ENCODE measurements at places on chromosomes 2 and 18.

GRCh38 chr2:239298116-239298804 is 102.6 kb downstream of the HDAC4 start:
- DNase-seq: no peak

- no peak for DNase-seq
Measured at GRCh38 chr2:189662669-189663226, 1.5 kb downstream of the ASNSD1 start.

DNA sequence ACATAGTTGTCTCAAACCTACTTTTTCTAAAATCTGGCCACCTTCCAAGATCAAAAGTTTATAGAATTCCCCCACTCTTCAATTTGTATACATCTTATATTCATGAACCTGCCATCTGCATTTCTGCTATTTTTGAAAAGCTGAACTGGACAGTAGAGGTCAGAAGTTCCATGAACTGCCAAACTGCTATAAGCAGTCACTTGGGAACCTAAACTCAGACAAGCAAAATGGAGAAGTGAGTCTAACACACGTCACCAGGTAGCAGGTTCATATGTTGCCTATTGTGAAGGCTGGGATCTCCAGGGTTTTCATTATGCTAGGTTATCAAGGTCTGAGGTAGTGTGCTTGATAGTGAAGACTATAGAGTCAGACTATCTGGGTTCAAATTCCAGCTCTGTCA is 2.0 kb upstream of the MYO1B start:
- DNase-seq: no peak

GRCh38 chr2:101307950-101308431 is 510 bp downstream of the RNF149 start:
- DNase-seq: no peak

DNA sequence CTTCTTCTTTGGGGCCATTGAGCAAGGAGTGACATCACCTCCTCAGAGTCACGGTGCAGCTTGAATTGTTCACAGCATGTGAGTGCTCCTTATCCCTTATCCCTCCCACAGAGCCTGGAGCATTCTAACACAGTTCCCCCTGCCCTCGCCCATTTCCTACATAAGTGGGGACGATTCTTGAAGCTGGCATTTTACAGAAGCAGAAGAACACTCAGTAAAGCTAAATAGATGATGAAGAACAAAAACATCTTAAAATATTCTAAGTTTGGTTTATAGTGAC is 135.8 kb upstream of the APCDD1 start:
- DNase-seq: no peak

GRCh38 chr18:76228716-76229115 is 266.3 kb downstream of the ZNF516 start:
- DNase-seq: no peak

DNA sequence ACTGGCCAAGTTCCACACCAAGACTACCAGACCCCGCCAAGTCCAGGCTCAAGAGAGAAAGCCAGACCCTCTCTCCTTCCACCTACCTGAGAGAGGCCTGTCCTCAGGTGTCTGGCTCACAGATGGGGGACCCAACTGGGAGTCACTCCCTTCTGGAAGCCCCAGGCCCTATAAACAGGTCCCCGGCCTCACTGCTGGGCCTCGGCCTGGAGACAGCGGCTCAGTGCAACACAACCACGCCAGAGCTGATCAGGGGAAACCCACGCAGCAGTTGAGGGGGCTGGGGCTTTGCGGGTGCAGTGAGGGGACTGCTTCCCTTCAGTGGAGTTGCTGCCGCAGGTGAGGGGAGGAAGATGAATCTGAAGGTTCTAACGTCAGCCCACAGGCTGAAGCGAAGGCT is 22.8 kb upstream of the C1QL2 start:
- DNase-seq: no peak

DNA sequence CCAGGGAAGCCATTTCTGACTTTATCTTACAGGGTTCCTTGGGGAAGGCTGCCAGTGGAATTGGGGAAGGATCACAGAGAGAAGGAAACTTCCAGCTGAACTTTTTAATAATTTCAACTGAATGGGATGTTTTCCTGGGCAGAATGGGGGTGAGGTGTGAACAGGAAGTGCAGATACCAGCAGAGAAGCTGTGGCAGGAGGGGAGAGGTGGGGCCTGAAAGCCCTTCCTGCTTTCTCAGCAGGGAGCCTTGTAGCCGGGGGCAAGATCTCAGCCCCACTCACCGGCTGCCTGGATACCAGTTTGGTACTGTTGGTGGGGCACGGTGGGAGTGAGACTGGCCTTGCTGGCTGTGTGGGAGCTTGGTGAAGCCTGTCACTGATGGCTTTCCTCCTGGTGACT is 170.5 kb downstream of the ZBTB7C start:
- DNase-seq: no peak

DNA sequence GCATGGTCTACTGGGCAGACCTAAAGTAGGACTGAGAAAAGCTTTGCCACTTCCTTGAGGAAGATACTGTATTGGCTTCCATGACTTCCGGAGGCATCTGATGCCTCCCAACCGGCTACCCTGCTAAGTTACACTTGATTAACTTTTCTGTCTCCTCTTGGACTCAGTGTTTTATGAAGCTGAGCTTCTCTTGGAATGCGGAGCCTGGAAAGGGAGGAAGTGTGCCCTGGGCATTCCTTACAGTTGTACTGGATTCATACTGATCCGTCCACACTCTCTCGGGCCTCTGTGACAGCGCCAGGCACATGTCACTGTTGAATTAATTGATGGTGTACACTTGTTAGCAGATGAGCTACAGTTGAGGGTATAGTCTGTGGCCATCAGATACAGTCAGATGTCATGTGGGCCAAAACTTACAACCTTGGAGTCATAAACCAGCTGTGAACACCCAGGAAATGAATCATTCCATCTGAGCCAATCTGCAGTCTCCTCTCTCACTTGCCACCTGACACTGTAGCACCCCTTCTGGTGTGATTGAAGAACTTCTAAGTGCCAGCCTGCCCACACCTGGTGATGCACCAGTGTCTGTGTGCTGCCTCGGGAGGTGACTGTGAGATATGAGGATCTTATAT is 122.5 kb downstream of the FHOD3 start:
- no peak for DNase-seq

DNA sequence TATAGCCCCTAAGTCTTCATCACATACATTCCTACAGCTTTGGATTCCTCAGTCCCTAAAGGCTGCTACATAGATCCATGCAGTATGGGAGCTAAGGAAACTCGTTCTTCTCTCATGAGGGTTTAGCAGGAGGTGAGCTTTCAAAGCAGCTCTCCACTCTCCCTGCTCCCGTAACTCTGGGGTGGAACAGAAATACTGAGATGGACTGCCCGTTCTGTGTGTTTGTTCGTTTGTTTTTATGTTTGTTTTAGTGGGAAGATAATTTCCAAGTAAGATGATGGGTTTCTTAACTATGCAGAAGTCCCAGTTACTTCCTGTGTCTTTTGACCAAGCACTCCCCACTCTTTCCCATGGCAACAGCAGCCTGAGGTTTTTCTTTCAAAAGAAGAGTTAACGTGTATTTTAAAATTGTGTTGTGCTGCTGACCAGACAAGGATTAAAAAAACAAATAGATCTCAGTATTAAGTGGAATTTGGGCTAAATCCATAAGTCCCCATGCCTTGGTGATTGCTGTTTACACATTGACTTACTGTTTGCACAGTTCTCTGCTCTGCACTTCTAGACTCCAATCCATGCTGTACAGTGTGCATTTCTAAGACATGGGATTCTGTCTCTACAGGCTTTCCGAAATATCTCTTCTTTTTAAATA is 156.4 kb upstream of the SH3BP4 start:
- no peak for DNase-seq

DNA sequence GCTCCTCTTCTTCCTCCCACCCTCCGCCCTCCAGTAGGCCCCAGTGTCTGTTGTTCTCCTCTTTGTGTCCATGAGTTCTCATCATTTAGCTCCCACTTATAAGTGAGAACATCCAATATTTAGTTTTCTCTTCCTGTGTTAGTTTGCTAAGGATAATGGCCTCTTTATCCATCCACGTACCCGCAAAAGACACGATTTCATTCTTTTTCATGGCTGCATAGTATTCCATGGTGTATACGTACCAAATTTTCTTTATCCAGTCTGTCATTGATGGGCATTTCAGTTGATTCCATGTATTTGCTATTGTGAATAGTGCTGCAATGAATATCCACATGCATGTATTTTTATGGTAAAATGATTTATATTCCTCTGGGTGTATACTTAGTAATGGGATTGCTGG is 82.2 kb downstream of the COPS8 start:
- no peak for DNase-seq

- no peak for DNase-seq
Measured at GRCh38 chr2:219634951-219635751, 7.7 kb downstream of the SLC4A3 start.

- DNase-seq: no peak
Measured at GRCh38 chr2:102082571-102083392, 59.8 kb upstream of the IL1R1 start.

- no peak for DNase-seq
Measured at GRCh38 chr18:78716581-78716980, 263.0 kb upstream of the SALL3 start.

GRCh38 chr2:226904592-226904991 is 68.7 kb downstream of the RHBDD1 start:
- DNase-seq: no peak
